ENCODE measurements at places on chromosomes 7 and 10.

DNA sequence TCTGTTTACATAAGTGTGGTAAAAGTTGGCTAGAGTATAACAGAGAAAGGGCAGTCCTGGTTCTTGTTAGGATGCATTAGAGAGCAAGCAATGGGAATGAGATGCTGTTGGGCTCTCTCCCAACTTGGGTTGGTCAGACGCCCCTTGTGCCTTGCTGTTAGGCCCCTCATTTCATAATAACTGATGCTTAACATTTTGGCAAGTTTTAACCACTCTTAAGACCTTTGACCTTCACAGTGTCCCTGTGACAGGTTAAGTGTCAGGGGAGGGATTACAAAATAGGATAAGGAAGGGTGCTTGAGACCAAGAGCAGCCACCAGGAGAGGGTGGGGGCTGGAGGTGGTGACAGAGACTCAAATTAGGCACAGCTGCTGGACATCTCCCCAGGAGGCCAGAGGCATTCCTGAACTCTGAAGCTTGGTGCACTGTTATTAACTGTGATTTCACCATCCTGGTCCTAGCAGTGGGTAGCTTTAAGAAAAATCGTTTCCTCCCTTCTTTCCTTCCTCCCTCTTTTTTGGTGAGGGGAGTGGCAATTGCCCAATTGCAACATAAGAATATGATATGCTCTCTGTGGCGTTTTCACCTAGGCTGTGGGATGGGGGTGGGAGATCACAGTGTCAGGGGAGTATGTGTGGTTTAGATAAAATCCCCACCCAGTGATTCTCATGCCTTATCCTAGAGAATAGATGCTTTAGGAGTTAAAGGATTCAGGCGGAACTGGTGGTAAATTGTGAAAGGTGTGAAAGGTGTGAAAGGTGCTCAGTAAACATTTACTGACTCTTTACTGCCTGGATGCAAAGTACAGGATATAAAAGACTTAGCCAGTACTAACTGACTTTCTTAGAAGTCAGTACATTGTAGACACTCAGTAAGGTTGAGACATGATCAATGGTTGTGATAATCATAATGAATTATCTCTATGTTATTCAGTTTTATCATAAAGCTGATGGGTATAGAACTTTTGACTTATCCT, 270.5 kb downstream of the BICC1 start:
- DNase-seq, result no peak

DNA sequence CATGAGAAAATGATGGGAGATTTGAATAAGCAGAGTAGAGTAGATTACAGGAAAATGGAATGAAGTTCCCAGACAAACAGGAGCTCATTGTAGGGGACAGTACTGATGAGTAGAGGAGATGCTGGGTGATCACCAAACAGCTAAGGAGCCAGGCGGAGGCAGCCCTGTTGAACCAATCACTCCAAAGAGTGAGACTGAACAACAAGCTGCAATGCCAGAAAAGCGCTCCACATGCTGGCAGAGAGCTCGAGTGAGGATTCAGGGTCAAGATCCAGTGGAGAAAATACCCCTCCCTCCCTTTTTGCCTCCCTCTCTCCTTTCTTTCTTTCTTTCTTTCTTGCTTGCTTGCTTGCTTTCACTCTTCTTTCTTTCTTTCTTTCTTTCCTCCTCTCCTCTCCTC, 133.3 kb downstream of the PFKFB3 start:
- no peak for DNase-seq

DNA sequence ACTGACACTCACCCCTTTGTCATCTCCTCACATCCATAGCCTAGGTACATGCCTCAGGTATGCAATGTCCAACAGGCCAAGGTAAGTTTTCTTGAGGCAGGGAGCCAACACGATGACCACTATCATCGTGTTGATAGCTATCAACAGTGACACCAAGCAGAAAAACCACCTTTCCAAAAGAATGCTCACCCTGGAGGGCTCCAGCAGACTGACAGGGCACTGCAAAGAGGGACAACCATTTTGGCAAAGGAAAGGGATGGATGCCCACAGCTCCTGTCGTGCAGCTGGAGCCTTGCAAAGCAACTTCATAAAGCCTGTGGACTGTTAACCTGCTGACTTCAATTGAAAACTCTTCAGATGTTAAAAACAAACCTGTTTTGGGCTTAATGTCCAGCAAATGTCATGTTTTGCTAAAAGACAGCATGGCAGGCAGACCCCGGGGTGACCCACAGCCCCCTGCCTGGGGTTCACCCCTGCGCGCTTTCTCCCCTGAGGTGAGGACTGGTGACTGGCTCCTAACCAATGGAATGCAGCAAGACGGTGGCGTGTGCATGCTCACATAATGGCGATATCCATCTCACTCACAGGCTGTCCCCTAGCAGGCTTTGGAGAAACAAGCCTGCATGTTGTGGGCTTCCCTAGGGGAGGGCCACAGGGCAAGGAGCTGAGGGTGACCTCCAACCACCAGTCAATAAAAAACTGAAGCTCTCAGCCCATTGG, 293.8 kb downstream of the TCERG1L start:
- DNase-seq, result no peak

- DNase-seq, result no peak
Measured at GRCh38 chr10:118563373-118563890, 32.0 kb downstream of the PRLHR start.

GRCh38 chr10:51718804-51719291, 19.5 kb upstream of the CSTF2T start:
- DNase-seq, result peak; percentile 45

GRCh38 chr7:149690688-149691446, 82.5 kb downstream of the ZNF467 start:
- no peak for DNase-seq

DNA sequence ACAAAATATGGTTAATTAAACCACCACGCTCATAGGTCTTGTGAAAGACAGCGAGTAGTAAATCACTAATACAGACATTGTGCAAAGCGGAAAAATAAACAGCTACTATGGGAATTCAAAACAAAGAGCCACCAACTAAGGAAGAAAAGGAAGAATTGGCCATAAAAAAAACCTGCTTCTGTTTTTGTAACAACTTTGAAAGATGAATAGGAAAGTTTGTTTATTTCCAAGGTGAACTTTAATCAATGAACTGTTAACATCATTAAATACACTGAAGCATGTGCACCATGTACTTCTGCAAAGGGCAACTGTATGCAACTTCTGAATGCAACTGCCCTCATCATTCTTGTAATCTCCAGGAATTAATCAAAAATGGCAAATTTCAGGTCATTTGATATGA, 651.1 kb downstream of the PARD3 start:
- no peak for DNase-seq

DNA sequence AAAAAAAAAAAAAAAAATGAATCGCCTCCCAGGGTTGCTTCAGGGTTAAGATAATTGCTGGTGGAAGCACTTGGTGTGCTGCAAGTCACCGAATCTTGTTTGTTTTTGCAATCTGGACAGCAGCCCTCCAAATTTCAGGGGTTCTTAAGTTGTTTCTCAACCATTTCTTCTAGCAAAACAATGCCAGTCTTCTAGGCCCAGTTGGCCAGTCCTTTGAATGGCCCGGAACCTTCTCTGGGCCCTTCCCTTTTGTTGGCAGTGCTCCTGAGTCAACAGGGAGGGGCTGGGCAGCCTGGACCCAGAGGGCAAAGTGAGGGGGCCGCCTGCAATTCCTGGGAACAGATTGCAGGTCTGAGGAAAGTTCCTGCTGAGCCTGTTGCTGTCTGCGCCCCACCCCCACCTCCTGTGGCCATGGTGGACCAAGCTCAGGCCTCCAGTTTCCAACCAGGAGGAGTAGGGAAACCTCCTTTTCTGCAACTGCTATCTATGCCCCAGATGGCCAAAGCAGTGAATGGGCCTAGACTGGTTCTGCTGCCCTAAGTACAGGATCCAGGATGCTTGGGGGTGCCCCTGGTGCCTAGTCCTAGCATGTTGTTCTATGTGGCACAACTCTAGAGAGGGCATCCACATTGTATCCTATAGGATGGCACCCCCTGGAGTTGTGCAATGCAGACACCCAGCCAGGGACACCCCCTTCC, 31.4 kb upstream of the PDCD4 start:
- no peak for DNase-seq

GRCh38 chr10:29647478-29647877, 12.7 kb upstream of the SVIL start:
- no peak for DNase-seq

DNA sequence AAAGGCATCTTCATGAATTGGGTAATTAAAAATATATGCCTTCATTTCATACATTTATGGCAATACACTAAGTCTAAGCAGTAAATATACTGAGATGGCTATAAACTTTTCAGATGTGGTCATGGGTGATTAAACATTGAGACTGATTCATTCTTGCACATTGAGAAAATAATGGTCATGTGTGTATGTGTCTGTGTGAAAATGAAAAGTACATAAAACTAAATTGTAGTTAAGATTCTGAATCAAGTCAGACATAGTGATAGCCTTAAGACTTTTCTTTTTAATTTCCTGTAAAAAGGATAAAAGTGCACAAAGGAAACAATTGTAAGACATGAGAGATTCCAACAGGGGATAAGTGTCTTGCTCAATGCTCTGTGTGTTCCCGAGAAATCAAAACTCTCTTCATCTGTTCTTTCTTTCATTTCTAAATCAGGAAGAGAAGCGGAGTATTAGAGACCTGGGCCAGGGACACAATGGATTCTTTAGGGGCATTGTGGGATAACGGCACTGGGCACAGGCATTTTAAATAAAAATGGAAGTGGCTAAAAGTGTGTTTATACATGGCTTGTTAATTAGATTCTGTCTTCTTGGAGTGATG, 69.8 kb upstream of the AGR3 start:
- DNase-seq, result no peak

- no peak for DNase-seq
Measured at GRCh38 chr10:86489071-86489810, 32.4 kb downstream of the WAPL start.

DNA sequence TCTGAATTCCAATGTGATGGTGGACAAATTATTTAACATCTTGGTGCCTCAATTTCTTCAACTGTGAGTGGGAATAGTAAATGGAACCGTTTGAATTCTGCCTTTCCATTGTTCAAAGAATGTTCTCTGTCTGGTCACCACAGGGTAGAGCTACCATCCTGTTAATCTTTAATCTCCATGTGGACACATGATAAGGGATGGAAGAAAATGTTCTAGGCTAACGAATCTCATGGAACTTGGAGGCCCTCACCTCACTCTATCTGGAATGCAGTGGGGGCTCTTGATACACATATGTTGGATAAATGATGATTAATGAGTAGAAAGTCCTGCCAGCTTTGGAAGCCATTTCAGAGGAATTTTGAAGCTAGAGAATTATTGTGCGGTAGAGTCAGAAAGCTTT, 118.5 kb upstream of the HABP2 start:
- no peak for DNase-seq

DNA sequence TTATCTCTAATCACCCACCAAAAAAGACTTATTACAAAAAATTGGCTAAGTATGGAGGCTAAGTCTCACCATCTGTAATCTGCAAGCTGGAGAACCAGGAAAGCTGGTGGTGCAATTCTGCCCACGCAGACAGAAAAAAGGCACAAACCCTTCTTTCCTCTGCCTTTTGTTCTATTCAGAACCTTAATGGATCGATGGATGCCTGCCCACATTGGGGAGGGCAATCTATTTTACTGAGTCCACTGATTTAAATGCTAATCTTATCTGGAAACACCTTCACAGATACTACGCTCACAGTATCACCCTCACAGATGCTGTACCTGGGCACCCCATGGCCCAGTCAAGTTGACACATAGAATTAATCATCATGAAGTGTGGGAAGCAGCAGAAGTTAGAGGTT, 10.2 kb downstream of the IGFBP3 start:
- DNase-seq, result no peak

GRCh38 chr7:134307320-134307719, 9.4 kb downstream of the SLC35B4 start:
- no peak for DNase-seq

- no peak for DNase-seq
Measured at GRCh38 chr10:110901954-110902819, 16.8 kb downstream of the BBIP1 start.

- no peak for DNase-seq
Measured at GRCh38 chr10:133316266-133316665, 7.6 kb downstream of the ZNF511 start.

DNA sequence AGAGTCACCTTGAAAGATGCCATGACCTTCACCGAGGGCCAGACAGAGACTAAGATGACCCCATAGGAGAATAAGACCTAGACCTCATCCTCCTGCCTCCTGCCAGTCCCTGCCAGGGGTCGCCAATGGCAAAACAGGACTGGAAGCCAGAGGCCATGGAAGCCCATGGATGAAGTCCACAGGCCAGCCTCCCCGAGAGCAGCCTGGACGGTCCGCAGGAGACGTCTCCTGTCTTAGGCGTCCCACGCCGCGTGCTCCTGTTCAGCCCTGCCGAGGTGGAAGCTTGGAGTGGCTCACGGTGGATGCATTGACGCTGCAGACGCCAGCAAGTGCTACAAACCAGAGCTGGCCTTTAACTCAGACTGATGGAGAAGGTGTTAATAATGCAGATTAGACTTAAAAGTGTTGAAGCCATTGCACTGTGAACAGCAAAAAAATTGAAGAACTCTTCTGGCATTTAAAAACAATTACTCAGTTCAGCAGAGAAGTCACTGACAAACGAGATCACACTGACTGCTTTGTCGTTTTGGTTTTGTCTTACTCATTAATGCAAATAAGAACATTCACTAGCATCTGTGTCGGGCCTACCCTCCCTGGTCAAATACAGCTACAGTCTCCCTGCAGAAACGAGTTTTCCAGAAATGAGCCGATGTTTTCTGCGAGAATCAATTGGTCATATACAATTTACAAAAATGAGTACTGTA, 38.1 kb upstream of the FAM20C start:
- DNase-seq, result no peak

DNA sequence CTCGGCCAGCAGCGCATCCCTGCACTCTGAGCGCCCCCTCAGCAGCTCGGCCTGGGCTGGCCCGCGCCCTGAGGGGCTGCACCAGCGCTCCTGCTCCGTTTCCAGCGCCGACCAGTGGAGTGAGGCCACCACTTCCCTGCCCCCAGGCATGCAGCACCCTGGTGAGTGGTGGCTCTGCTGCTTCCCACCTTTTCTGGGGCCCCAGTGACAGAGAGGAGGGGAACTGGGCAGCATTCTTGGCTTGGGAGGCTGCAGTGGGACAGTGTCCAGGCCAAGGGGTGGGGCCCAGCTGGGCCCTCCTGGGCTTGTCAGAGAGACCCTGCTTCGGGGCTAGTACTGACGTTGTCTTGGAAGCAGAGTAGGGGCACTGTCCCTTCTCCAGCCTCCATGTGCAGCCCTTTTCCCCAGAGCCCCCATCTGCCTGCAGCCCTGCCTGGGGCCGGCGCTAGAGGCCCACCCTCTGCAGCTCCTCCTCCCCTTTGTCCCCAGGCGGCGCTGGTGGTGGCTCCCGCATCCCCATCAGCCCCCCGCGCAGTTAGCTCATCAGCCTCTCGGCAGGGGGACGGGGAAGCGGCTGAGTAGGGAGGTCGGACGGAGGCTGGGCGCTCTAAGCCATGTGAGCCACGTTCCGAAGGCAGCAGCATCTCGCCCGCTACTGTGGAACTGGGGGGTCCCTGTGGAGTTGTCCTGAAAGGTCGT, 29.2 kb downstream of the GBX1 start:
- no peak for DNase-seq

- DNase-seq, result no peak
Measured at GRCh38 chr7:135747366-135747765, 1.2 kb downstream of the FAM180A start.
